ENCODE measurements at places on chromosomes 5 and 9.

GRCh38 chr5:126464959-126465358 is 41.8 kb downstream of the GRAMD2B start:
- peak; percentile 48 for DNase-seq

DNA sequence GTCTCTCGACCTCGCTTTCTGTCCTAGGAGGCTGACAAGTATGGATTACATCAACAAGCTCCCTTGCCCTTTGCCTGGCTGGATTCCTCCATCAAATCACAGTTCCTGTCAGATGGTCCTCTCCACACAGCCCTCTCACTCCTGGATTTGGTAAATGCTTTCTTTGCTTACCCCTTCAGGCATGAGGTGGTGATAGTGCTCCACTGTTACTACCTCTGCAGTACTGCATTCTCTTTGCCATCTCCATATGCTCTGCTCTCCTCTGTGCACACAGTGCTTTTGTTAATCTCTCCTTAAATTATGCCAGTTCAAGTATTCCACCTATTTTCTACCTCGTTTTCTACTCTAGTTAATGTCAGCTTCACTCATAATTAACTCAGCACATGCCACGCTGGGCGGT is 279.2 kb downstream of the DMAC1 start:
- DNase-seq, result no peak

GRCh38 chr5:112691758-112692157 is 45.9 kb upstream of the APC start:
- DNase-seq, result peak; percentile 51

- no peak for DNase-seq
Measured at GRCh38 chr5:113162770-113163169, 186.2 kb downstream of the DCP2 start.

- DNase-seq, result no peak
Measured at GRCh38 chr5:73861313-73861988, 235.5 kb downstream of the ARHGEF28 start.

DNA sequence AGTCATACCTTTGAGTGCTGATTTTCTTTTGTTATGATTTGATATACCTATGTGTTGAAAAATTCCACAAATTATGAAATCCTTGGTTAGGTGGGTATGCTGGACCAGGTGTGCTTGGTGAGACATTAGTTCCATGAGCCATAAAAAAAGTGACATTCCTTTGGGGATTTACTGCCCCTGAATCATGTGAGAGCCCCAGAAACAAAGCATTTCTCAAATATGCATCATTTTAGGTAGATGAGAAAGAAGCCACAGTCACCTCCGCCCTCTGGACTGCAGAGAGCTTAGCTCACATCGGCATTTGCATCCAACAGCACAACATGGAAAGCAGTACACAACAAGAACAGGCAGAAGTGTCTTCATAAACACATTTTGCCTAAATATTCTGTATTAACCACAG is 55.3 kb downstream of the DAP start:
- no peak for DNase-seq

DNA sequence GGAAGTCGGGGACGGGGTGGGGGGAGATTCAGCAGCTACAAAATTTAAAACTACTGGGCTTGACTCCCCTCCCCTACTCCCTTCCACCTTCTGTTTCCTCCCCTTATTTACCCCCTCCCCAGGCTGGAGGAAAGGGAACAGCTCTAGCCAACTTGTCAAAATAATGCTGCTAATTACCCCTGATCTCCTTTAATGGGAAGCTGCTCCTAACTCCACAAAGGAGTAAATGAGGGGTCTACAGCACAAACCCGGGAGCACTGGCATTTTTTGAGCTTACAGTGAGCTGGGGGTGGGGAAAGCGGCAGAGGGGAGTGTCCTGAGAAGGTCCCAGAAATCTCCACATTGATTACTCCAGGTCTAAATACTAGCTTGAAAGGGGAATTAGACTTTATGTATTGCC is 3.1 kb downstream of the PTCH1 start:
- no peak for DNase-seq

GRCh38 chr5:150785950-150786349 is 7.4 kb downstream of the SMIM3 start:
- DNase-seq, result no peak

GRCh38 chr9:34573599-34574325 is 15.8 kb downstream of the CNTFR start:
- DNase-seq, result no peak

GRCh38 chr5:148625250-148625649 is 29.1 kb downstream of the HTR4 start:
- no peak for DNase-seq

GRCh38 chr9:37327553-37327952 is 94.9 kb upstream of the GRHPR start:
- no peak for DNase-seq

DNA sequence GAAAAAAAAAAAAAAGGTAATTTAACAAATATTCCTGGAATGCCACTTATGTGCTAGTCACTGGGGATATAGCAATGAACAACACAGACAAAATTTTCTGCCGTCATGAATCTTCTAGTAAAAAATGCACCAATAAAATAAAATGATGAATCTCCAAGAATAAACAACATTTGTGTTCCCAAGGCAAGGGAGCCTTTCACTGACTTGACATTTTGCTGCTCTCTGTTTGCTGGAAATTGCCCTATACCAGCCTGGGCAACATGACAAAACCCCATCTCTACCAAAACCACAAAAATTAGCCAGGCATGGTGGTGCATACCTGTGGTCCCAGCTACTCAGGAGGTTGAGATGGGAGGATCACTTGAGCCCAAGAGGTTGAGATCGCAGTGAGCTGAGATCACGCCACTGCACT is 64.5 kb upstream of the ERBIN start:
- no peak for DNase-seq

- DNase-seq, result no peak
Measured at GRCh38 chr9:120659676-120660075, 54.6 kb downstream of the MEGF9 start.

DNA sequence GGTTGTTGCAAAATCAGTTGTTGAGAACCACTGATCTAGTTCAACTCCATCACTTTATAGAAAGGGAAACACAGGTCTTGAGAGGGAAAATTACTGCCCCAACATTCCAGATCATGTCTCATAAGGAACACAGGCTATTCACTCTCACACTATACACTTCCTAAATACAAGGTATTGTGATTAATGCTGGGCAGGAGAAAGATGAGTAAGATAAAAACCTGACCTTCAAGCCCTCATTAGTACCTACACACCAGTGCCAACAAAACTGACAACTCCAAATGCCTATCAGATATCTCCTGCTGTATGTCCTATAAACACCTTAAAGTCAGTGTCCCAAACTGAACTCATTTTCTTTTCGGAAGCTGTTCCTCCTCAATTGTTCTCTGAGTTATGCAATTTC is 8.2 kb downstream of the GNE start:
- no peak for DNase-seq

DNA sequence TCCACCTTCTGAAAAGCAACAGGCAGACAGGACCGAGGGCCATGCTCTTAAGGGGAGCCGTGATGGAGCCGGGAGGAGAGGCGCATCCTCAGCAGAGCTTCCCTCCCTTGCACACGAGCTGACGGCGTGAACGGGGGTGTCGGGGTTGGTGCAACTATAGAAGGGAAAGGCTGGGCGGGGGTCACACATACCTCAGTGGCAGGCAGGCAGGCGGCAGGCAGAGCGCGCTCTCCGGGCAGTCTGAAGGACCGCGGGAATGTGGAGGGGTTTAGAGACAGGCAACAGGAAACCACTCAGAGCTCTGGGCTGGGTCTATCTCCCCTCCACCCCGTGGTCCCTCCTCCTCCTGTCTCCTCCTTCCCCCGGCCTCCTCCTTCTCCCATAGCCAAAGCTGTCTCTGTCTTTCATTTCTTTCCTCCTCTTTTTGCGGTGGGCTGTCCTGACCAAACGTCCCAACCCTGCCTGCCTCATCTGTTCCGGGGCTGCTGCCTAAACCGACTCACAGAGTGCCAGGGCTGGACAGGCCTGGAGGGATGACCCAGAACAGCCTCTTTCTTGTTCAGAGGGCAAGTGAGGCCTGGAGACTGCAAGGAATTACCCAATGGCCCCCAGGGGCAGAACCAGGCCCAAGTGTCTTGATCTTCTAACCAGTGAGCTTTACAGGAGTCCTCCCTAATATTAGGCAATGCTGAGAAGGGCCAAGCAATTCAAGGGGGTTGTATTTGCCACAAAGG is at the start of gene SPARC:
TSS of gene SPARC (minus strand) at position 242 of the 734 bp plus-strand sequence. CDS start 10,727 bp downstream, outside the sequence.
- no peak for DNase-seq

- no peak for DNase-seq
Measured at GRCh38 chr9:14447103-14447502, 133.2 kb upstream of the NFIB start.

GRCh38 chr5:176697934-176698538 is 50.8 kb downstream of the TSPAN17 start:
- no peak for DNase-seq

- no peak for DNase-seq
Measured at GRCh38 chr9:101366038-101366756, 18.6 kb downstream of the BAAT start.

- peak; percentile 24 for DNase-seq
Measured at GRCh38 chr5:102792705-102793104, 37.6 kb downstream of the PAM start.

DNA sequence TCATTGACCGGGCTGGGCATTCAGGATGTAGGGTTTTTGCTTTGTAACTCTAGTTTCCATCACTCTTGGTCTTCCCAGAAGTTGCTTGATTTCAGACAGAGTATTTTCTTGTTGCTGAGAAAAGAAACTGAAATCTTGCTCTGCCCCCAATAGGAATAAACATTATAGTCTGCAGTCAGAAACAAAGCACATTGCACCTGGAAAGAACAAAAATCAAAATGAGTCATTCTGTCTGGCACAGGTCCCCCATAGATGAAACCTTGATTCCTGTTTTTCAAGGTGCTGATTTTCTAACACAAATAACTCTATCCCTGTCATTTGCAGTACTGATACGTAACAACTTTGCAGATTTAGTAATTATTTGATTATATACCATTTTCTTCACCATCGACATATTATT is 232.1 kb downstream of the FBXO4 start:
- no peak for DNase-seq

DNA sequence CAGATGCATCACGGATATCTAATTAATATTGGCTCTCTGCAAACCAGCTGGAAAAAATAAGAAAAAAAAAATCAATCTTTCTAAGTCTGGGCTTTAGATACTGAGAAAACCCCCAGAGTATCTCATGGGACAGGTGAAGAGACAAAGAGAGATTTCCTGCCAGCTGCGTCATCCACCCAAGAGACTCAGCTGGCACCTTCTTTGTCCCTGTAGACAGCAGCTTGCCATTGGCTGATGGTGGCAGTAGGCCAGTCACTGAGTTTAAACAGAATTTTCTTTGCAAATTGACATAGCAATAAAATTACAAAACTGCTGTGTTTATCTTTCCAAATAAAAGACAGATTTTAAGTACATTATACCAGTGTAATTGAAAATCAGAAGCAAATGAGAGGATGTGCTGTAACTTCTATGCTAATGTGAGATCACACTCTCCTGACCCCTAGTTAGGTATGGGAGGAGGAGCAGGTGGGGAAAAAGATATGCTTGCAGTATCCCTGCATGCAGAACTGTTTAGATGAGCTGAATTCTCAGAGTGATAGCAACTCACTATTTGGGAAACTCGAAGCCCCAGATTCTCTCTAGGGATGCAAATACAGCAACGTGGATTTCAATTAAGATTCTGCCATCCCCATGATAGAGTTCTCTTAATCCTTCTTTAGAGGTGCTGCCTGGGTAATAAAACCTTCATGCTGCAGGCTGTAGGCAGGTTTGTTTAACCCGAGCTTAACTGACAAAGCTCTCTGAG is 72.2 kb downstream of the NMUR2 start:
- peak; percentile 94 for DNase-seq

DNA sequence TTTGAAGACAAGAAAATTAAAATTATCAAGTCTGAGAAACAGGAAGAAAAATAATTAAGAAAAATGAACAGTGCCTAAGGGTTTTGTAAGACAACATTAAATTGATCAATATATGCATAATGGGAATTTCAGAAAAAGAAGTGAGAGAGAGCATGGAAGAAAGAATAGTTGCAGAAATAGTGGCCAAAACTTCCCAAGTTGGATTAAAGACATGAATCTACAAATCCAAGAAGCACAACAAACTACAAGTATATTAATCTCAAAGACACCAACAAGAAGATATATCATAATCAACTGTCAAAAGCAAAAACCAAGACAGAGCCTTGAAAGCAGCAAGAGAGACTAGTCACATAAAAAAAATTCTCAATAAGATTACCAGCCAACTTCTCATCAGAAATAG is 488.0 kb downstream of the RASEF start:
- no peak for DNase-seq

DNA sequence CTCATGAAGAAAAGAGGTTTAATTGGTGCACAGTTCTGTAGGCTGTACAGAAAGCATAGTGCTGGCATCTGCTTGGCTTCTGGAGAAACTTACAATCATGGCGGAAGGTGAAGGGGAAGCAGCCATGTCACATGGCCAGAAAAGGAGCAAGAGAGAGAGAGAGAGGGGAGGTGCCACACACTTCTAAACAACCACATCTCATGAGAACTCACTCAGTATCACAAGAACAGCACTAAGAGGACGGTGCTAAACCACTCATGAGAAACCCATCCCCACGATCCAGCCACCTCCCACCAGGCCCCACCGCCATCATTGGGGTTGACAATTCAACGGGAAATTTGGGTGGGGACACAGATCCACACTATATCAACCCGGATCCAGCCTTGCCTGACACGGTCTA is 28.8 kb upstream of the IER5L start:
- DNase-seq, result no peak

DNA sequence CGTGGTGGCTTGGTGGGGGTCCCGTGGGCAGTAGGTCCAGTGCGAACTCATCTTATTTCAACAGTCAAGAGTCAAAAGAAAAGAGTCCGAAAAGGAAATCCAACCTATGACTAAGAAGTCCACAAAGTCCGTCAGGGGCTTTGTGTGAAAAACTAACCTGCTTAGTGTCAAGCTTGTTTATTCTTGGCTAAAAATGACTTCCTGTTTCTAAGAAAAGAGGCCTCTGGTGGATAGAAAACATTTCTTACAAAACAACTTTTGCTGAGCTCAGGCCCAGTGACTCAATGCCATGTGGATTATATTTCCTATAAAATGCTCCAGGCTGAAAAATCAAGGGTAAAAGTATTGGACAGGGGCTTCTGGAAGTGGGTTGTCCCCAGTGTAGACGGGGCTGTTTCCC is 105.9 kb downstream of the GADD45G start:
- DNase-seq, result no peak

- no peak for DNase-seq
Measured at GRCh38 chr9:68418259-68418845, 61.9 kb downstream of the PGM5 start.

DNA sequence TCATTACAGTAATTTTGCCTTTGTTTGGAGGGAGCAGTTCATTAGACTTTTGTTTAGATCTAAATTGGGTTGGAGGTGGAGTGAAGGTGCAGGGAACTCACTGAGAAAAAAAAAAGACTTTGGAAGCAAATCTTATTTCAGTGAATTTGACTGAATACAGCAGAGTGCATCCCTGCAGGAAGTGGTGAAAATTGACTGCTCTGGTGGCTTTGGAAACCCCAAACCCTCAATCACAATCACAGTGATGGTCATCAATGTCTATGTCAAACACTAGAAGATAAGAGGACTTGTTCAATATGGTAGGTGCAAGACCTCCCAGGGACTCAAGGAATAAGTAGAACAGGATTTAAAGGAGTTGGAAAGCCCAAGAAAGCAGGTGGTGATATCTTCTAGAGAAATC is 76.0 kb upstream of the RASA1 start:
- no peak for DNase-seq

Measured in SHP77 treated with DMSO at 0.1 percent for 48 hours (cell line).